HCT116 (cell line): ENCODE measurements at places on chromosomes 12 and 14. TPM values are rescaled to one million over a fixed set of nuclear protein-coding genes. Genes with fewer than 3 reads are reported as not detected.

DNA sequence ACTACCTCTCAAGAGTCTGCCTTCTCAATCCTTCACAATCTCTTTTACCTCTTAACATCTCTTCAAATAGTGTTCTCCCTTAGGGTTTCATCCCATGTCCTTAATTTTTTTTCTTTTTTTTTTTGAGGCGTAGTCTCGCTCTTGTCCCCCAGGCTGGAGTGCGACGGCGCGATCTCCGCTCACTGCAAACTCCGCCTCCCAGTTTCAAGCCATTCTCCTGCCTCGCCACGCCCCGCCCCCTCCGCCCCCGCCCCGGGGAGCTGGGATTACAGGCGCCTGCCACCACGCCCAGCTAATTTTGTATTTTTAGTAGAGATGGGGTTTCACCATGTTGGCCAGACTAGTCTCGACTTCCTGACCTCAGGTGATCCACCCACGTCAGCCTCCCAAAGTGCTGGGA, 7.0 kb upstream of the BCAT1 start:
- no peak for DNase-seq

Gene LIN7A
- 1.5 TPM for total RNA-seq

GRCh38 chr14:103084021-103084919, at the start of gene LBHD2:
Gene LBHD2 (plus strand): TSS chr14:103084210. CDS start chr14:103086013, 1,803 bp downstream.
- no peak for DNase-seq

DNA sequence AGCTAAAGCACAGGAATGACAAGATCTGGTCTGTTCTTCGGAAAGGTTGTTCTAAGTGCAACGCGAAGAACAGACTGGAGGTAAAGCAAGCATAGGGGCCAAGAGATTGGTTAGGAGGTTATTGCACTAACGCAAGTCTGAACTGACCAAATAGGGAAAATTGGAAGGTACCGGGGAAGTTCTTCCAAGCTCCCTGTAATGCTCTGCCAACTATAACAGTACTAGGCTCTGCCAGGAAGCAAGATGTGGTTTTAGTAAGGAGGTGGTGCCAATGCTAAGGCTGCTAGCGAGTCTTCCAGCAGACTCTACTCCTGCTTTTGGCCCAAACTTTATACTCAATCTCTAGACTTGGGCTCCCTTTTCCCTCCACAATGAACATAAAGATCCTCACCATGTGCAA, 138.6 kb downstream of the PAWR start:
- DNase-seq: no peak

Gene CCDC196
- not detected for total RNA-seq

Gene FOXN3
- total RNA-seq: 20.0 TPM

GRCh38 chr14:30337456-30337855, 221.5 kb upstream of the G2E3 start:
- DNase-seq: no peak

DNA sequence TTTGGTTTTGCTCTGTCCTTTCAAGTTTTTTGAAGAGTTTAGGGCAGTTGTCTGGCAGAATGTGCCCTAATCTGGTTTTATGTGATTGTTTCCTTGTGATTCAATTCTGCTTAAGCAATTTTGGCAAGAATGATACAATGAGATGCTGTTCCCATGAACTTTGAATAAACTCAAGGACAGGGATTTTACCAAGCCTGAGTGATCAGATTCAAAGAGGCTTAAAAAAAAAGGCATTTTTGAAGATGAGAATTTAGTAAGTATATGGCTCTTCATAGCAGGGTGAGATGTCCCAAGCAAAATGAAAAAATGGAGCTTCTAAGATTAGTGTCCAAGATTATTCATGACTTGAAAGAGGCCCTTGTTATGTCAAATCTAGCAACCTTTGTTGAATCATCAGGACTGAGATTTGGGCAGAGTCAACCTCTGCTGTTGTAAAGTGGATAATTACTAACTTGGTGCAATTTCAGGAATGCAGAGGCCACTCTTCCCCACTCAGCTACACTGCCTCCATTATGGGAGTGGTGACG, 180.6 kb upstream of the NUDT4 start:
- no peak for DNase-seq

DNA sequence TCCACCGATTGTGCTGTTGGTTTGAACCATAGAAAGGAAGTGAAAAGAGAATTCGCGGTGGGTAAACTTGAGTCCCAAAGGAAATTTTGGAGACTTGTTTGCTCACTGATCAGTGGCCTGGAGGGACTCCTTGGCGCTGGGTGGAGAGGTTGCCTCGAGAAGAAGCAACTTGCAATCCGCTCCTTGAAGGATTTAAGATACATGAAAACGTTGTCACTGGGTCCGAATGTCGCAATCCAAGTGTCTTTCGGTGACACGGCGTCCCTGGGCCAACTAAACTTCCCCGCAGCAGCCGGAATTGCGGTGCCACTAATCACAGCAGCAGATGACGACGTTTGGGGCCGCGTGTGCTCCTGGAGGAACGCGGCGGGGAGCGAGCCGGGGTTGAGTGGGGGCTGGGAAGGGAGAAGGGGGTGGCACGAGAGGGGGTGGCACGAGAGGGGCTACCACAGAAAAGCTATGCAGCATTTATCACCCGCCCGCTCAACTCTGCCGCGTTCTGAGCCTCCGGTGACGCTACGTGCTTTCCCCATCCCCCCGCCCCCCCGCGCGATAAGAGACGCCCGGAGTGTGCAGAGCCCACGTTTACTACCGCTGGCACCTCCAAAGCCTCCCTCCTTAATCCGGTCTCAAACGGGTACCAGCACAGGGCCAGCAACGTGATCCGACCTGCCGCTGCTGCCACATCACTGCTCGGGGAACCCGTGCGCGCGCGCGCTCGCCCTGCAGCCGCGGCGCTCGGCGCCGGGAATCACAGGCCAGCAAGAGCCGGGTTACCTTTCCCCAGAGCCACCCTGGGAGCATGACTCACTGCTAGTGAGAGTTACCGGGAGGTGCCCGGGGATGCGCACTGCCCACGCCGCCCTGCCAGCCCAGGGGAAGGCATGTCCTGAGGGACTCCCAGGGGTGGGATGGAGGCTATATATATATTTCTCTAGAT, 833 bp upstream of the BHLHE41 start:
- DNase-seq: peak; percentile 69

DNA sequence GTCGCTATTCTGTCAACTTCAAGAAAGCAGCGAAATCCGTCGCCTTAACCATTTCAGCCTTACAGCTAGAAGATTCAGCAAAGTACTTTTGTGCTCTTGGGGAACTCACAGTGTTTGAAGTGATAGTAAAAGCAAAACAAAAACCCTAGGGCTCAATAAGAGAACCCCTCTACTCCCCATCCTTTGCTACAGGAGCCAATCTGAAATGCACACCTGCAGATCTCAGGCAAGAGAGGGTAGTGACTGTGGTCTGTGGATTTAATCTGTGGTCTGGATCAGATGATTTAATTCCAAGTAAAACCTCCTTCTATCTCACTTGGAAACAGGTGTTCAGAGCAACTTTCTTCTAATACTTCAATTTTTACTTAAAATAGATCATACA, 422.9 kb upstream of the OR4E1 start:
- DNase-seq: no peak

DNA sequence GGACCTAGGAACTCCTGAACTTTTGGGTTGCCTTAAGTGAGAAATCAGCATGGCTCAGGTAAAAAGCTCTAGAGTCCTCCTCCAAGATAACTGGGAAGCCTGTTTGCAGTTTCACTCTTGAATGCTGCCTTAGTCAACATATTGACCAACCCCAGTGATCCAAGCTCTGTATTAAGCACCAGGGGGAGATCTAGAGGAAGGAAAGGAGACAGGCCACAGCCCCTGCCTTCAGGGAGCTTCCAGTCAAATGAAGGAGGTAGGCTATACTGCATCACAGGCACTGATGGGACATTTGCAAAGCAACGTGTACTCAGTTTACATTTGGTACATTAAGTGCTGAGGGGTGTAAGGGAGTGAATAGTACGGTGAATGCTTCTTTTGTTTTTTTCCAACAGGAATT, 1.2 kb upstream of the CSAD start:
- DNase-seq: no peak

Gene OVCH1
- not detected for total RNA-seq

DNA sequence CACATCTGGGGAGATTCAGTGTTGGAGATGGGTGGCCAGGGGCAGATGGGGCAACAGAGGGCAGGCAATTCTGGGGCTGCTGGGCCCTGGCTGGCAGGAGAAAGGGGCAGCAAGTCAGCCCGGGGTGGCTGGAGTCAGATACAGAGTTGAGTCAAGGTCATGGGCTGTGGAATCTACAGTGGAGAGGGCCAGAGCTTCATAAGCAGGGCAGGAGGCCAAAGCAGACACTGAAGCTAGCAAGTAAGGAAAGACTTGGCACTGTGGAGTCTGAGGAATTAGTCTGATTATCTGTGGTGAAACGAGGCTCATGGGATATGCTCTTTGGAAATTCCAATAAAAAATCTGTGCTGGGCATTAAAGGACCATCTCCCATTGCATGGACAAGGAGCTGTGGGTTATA, 95.5 kb downstream of the TMX1 start:
- no peak for DNase-seq

Gene SPX
- 0.76 TPM for total RNA-seq

Gene GALNT16
- total RNA-seq: 0.32 TPM

GRCh38 chr12:48032597-48032996, 28.3 kb upstream of the COL2A1 start:
- DNase-seq: no peak

- DNase-seq: no peak
Observed at GRCh38 chr14:98192946-98193345, 1079.1 kb downstream of the BCL11B start.

Gene HAL
- total RNA-seq: 1.8 TPM

DNA sequence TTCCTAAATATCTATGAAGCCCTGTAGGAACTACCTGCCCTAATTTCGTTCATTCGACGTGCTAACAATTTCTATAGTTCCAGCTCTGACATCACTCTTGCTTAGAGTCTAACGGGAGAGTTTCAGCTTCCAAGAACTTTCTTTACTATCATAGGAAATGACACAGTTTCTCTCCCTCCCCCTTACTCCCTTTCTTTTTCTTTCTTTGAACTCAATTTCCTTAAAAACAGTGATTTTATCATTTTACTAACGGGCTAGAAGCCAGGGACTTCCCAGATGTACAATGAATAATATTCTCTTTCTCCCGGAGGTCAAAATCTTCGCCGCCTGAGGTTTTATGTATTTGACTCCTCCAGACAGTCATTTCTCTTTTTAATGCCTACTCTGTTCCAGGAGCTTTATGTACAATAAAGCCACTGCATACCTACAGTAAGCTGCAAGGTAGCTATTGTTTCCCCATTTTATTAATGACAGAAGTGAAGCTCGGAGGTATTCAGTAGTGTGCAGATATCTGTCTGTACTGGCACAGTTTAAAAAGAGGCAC, 15.7 kb downstream of the SMCO2 start:
- DNase-seq: no peak

GRCh38 chr12:123960856-123961255, 11.8 kb downstream of the CCDC92 start:
- no peak for DNase-seq

- DNase-seq: no peak
Observed at GRCh38 chr12:19764408-19764807, 325.1 kb downstream of the AEBP2 start.

GRCh38 chr12:53047221-53048032, 2.4 kb upstream of the TNS2 start:
- DNase-seq: no peak

Gene KERA
- not detected for total RNA-seq

- peak; percentile 59 for DNase-seq
Observed at GRCh38 chr14:67526676-67527459, 6.2 kb upstream of the PLEKHH1 start.

DNA sequence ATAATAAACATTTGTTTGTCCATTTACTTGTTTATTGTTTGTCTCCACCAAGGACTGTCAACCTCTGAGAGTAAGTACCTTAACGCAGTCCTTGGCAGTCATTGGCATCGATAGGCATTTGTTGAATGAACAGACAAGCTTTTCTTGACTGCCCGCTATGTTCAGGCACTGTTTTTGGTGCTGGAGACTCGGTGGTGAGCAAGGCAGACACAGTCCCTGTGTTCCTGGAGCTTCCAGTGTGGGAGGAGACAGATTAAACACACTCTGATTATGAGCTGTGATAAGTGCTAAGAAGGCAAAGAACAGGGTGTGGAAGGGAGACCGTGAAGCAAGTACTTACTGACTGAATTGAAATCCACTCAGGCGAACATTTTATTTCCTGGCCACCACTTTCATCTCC, 1.2 kb downstream of the ATP6V0A2 start:
- no peak for DNase-seq

GRCh38 chr14:29893989-29894388, 33.7 kb downstream of the PRKD1 start:
- DNase-seq: no peak

- no peak for DNase-seq
Observed at GRCh38 chr12:6047249-6048237, 76.9 kb downstream of the VWF start.

DNA sequence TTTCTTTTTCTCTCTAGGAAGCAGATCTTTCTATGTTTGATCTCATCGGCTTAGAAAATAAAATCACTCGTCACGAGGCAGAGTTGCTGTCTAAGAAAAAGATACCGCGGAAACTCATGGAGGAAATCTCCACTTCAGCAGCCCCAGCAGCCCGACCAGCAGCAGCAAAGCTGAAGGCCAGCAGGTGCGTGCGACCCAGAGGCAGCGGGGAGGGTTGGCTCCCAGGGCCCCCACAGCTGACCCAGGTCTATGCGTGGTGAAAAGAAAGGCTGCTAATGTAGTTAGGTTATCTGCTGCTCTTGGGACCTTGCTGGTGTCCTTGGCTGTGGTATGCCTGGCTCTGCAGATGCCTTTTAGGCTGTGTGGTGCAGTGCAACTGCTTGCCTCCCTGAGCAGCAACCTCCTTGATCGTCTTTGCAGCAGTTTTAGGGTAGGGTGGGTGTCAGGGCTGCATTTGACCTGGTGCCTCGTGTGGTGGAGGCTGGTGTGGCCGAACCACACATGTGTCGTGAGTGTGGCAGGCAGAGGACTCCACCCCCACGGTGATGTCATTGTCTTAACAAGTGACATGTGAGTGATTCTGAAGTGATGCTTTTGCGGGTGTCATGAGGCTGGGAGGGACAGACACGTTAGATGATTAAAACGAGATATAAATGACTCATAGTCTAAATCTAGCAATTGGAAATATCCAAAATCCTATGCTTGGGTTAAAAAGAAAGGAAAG, 68.6 kb downstream of the EP400 start:
- DNase-seq: no peak
